ENCODE measurements at places on chromosomes 7 and 10.

GRCh38 chr7:23055582-23056178 lies 41.8 kb upstream of the HYCC1 start:
- no peak for DNase-seq

- DNase-seq, result no peak
These were observed 431.5 kb upstream of the PCDH15 start for GRCh38 chr10:55232553-55232952.

DNA sequence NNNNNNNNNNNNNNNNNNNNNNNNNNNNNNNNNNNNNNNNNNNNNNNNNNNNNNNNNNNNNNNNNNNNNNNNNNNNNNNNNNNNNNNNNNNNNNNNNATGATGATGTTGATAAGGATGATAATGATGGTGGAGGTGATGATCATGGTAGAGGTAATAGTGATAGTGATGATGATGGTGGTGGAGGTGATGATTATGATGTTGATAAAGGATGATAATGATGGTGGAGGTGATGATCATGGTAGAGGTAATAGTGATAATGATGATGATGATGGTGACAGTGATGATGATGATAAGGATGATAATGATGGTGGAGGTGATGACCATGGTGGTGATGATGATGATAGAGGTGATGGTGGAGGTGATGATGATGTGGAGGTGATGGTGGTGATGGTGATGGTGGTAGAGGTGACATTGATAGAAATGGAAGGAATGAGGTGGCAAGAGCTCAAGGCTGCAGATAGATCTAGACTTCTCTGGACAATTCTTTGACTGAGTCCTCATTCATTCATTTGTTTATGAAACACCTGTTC lies 47.8 kb downstream of the FAM20C start:
- no peak for DNase-seq

DNA sequence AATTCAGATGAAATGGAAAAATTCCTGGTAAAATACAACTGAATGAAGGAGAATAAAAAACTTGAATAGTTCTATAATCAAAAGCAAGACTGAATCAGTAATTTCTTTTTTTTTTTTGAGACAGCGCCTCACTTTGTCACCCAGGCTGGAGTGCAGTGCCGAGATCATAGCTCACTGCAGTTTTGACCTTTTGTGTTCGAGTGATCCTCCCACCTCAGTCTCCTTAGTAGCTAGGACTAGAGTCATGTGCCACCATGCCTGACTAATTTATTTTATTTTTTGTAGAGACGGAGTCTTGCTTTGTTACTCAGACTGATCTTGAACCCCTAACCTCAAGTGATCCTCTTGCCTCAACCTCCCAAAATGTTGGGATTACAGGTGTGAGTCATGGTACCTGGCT lies 26.1 kb downstream of the SYPL1 start:
- DNase-seq, result no peak

DNA sequence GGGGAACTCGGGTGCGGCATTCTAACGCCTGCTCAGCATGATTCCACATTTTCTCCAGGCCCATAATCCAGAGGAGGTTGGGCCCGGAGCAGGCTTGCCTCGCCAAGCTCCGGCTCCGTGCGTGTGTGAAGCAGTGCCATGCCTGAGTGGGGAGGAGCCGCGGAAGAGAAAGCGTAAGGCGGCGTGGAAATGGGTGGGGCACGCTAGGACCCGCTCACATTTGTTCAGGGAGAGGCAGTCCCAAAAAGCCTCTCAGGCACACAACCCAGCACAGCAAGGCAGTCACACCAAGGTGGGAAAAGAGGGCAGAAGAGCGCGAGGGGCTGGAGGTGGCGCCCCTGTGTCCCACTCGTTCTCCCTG lies 695 bp upstream of the VDAC2 start:
- DNase-seq, result peak; percentile 93

DNA sequence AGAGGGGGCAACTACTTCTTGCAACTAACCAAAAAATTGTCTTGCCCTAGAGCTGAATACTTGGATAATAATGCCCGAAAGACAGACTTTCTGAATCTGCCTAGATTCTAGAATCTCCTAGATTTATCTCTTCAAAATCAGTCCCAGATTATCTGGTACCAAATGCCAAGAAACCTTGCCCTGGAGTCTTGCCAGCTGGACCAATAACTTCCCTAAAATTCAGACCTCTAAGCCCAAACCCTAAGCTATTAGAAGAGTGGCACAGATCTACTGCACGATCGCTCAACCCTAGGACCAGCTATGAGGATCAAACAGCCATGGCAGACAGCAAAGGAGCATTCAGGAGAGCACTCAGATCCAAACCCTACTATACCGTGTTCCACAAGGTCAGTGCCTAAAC lies 45.0 kb downstream of the ARMH3 start:
- DNase-seq, result no peak

DNA sequence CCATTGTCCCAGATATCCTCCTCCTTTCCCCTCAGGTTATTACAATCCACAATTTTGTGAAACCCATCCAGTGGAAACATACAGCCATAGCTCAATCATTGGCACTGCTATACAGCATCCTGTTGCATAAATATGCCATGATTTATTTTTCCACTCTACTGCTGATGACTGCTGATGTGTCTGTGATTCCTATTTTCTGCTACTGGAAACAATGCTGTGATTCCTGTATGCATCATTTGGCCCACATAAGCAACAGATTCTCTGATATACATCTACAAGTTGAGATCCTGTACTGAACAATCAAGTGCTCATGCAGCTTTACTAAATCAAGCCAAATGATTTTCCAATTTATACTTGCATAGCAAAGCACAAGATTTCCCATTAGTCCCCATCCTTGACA lies 39.6 kb downstream of the CUL2 start:
- DNase-seq, result no peak

- no peak for DNase-seq
These were observed 123.0 kb upstream of the ZNF32 start for GRCh38 chr10:43771675-43772074.

- peak; percentile 33 for DNase-seq
These were observed 117.4 kb downstream of the LHPP start for GRCh38 chr10:124579011-124579399.

DNA sequence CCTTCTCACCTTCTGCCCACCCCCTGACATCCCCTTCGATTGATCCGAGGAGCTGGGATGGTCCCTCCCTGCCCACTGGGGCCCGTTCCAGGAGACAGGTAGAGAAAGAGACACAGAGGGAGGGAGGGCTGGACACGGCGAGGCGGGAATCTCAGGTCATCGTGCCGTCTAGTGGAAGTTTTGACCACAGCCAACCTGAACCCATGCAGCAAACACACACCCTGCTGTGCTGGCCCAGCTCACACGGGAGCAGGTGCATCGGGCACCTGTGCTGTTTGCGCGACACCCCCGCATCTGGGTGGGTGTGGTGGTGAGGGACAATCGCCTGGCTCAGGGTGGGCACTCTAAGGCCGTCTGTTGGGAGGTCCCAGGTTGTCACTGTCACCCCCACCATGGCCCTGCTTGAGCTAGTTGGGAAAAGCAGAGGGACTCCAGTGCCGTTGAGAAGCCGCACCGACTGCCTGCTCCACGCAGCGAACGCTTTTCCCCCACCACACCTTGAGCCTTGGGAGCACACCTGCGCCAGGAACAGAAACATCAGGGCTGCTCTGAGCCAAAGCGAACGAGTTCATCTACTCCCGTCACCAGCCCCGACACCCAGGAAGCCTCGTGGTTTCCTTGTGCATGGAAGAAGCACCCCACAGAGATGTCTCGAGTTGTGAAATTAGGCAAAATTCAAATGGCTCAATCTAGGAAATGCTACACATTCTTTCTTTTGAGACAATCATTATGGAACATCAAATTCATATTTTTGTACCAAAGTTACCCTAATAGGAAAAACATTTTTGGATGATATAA lies 285.8 kb downstream of the DNAJB6 start:
- DNase-seq, result no peak

- DNase-seq, result no peak
These were observed 186.0 kb upstream of the SHH start for GRCh38 chr7:155998328-155998691.

- no peak for DNase-seq
These were observed 8.2 kb upstream of the CLDN4 start for GRCh38 chr7:73822319-73823173.

GRCh38 chr7:32941681-32942414 lies 15.4 kb upstream of the FKBP9 start:
- DNase-seq, result no peak

DNA sequence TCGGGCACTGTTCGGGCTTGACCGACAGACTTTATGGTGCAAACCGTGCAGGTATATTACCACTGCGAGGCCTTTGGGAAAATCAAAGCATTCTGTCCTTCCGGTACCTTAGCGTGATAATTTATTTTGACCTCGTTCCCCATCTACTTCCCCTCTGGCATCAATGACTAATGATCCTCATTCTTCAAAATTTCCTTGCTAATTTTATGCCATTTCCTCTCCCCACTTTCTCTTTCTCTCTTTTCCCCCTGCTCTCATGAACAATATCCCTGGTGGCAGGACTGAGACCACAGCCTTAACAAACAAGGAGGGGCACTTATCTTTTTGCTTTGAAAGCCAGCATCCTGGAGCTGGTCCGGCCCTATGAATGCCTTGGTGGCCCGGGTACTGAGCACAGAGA lies 210.6 kb downstream of the TCF7L2 start:
- no peak for DNase-seq

DNA sequence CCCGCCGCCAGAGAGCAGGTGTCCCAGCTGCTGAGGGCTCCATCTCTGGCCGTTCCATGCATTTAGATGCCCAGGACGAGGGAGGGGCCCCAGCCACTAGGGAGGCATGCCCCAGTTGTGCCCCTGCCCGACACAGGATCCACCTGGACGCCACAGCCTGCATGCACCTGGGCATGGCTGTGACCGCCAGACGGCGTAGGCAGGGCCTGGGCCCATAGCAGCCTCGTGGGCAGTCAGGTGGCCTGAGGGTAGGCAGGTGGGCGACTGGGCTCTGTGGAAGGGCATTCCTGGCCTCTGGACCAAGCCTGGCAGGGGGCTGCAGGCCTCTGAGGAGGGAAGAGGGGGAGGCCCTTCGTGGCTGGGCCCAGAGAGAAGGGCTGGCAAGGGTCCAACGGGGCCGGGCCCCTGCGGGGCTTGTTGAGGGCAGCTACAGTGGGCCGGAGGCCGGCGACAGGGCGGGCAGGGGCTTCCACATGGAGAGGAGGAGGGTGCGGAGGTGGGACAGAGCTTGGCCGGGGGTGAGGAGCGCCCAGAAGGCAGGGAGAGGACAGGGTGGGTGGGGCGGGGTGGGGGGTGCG lies 76.0 kb upstream of the NKX6-2 start:
- DNase-seq, result peak; percentile 47

DNA sequence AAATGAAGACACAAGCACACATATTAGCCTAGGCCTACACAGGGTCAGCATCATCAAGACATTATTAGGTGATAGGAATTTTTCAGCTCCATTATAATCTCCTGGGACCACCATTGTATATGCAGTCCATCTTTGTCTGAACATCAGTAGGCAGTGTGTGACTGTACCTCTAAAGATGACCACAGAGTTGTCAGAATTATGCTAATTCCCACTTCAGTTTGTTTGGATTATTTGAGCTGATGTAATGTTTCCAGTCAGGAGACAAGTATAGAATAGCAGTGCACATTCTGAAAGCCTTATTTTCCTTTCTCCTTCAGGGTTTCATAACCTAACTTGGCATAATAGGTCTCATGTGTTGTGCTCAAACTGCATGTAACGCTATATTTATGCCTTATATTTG lies 306.4 kb downstream of the NXPH1 start:
- DNase-seq, result no peak

GRCh38 chr10:17216217-17216900 lies 11.7 kb upstream of the VIM start:
- no peak for DNase-seq

DNA sequence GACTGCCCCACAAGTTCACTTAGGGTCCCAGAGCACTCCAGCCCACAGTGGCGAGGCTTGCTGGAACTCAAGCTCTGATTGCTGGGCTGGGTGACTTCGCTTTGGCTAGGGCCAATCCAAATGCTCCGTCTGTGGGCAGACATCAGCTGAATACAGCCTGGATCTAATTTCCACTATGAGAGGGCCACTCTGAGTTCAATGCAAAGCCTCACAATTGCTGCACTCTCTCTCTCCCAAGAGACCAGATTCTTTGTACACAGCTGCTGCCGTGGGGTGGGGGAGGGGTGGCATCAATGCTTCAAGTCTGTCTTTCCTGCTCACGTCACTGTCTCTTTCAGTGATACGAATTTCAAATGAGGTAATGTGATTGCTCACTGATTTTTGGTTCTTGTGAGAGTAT lies 47.3 kb upstream of the BPGM start:
- DNase-seq, result no peak

DNA sequence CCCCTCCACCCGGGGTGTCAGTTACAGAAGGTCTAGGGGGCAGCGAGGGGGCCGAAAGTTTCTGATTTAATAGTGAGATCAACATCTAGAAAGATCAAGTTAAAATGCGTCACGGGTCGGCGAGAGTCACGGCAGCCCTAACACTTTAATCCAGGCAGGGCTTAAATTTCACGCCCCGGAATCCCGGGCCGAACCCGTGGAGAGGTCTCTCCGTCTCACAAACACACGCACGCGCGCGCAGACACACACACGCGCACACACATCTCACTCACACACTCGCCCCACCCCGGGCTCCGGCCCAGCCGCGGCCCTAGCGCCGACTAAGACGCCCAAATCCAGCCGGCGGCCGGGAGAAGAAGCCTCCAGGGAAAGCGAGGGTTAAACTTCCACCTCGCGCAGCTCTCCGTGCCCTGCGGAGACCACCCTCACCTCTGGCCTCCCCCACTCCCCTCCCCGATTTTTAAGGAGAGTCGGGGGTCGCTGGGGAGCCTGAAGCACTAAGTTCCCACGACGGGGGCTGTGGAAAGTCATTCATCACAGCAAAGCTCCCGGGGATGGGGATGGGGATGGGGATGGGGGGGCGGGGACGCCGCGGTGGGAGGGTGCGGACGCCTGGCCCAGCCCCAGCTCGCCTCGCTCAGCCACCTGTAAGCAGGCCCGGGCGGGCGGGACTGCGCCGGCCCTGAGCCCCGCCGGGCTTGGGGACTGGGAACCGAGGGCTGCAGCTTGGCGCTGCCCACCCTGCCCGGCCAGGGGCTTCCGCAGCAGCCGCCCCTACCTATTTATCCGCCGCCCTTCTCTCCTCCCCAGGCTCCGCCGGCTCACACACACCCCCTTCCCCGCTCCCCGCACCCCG lies 1.6 kb downstream of the PDGFA start:
- peak; percentile 80 for DNase-seq

DNA sequence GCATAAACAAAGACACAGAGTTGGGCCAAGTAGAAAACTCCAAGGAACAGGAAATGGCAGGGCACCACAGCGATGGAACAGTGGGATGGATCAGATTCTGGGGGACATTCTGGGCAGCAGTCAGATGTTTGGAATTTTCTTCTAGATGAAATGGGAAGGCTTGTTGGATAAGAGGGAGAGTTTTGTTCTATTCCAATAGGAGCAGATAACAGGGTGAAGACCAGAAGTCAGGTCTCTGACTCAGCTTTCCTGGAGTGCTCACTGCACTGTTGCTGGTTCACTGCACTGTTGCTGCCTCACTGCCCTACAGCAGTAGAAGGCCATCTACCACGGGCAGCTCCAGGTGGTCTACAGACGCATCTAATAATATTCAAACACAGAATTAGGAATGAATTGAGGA lies 135.6 kb downstream of the ATE1 start:
- no peak for DNase-seq
